ENCODE measurements at places on chromosomes 11 and 22.

DNA sequence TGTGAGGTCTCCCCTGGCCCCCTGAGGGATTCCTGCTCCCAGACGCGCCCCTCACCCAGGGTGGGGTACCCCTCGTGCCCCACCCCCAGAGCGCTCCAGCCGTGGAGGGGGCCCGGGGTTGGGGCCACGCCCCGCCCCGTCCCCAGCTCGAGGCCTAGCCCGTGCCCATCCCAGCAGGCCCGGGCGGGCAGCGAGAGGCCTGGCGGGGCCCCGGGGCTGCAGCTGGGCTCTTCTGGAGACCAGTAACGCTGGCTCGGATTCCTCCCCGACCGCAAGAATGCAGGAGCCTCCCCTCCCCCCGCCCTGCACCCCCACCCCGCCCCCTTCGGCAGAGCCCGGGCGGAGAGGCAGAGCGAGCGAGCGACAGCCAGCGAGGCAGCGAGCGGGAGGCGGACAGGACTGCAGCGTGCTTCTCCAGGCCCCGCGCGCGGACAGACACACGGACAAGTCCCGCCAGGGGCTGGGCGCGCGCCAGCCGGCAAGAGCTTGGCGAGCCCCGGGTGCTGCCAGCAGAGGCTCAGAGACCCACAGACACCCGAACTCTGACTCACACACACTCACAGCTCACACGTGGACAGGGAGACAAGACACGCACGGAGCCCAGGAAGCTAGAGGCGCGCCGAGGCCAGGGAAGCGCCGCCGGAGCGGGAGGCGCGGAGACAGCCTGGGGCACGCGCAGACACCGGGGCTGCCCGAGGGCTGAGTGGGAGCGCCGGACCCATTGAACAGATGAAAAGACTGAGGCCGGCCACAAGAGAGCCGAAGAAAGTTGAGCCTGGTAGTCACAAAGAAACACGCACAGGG is 15.2 kb downstream of the BCL9L start:
- no peak for DNase-seq

DNA sequence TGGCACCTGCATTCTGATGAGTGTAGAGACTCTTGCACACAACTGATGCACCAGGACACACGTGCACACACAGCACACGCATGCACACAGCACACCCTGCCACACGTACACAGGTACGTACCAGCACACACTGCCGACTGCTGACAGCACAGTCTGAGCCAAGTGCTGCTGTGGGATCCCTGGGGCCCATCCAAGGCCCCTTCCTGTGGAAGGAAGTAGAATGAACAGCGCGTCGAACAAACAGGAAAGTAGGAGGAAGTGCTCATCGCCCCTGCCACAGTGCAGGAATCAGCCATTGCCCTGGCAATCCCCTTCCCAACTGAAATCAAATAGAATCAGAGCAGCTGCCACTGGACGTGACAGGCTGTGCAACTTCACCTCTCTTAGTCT is 57.9 kb downstream of the CD82 start:
- peak; percentile 12 for DNase-seq

DNA sequence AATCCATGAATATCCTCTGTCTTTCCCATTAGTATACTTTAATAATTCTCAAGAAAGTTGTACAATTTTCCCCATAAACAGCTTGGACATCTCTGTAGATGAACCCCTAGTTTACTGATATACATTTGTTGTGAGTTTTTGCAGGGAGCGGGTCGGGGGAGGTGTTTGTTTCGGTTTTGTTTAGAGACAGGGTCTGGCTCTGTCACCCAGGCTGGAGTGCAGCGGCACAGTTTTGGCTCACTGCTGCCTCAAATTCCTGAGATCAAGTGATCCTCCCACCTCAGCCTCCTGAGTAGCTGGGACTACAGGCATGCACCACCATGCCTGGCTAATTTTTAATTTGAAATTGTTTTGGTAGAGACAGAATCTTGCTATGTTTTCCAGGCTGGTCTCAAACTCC is 57.6 kb downstream of the IGLL5 start:
- DNase-seq: peak; percentile 3

DNA sequence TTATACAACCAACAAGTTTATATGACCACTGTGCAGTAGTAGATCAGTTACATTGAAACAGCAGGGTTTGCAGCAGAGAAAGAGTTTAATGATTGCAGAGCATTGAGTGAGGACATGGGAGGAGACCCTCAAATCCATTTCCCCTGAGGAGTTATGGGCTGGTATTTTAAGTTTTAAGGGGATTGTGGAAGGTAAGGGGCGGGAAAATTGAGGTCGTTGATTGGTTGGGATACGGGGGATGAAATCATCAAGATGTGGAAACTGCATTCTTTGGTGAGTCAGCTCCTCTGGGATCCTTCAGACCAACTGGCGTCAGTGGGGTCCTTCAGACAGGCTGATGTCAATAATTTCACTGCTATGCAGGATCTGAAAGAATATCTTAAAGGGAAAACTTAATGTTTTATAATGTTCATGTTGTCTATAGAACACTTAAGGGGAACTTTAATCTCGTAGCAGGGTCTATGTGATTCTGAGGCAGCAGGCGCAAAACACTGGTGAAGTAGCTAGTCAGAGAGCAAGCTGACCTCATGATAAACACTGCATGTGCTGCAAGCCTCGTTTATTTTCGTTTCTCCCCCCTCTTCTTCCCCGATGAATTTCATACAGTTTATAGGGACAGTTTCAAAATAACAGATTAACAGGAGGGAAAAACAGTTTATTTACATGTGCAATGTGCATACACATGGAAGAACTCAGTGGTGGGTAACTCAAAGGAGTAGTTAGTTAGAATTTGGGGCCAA is 17.4 kb upstream of the BACE1-AS start:
- no peak for DNase-seq

DNA sequence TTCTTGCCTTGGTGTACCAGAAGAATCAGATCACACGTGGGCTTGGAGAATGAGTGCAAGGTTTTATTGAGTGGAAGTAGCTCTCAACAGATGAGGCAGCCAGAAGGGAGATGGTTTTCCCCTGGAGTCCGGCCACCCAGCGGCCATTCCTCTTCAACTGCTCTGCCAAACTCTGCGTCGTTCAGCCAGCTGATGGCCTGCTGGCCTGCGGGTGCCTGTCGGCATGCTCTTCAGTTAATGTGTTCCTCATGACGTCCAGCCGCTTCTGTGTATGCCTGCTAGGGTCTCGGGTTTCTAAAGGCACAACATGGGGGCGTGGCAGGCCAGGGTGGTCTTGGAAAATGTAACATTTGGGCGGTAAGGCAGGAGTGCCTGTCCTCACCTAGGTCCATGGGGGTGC is 487.9 kb upstream of the LRRC4C start:
- DNase-seq: no peak

GRCh38 chr22:33105501-33105911 is 47.3 kb upstream of the SYN3 start:
- DNase-seq: no peak

- DNase-seq: no peak
Observed at GRCh38 chr11:119750056-119750455, 21.1 kb upstream of the NECTIN1 start.

- DNase-seq: no peak
Observed at GRCh38 chr11:48050304-48050703, 69.9 kb downstream of the PTPRJ start.

GRCh38 chr11:5923427-5923776 is 18.6 kb upstream of the OR56A3 start:
- DNase-seq: no peak

DNA sequence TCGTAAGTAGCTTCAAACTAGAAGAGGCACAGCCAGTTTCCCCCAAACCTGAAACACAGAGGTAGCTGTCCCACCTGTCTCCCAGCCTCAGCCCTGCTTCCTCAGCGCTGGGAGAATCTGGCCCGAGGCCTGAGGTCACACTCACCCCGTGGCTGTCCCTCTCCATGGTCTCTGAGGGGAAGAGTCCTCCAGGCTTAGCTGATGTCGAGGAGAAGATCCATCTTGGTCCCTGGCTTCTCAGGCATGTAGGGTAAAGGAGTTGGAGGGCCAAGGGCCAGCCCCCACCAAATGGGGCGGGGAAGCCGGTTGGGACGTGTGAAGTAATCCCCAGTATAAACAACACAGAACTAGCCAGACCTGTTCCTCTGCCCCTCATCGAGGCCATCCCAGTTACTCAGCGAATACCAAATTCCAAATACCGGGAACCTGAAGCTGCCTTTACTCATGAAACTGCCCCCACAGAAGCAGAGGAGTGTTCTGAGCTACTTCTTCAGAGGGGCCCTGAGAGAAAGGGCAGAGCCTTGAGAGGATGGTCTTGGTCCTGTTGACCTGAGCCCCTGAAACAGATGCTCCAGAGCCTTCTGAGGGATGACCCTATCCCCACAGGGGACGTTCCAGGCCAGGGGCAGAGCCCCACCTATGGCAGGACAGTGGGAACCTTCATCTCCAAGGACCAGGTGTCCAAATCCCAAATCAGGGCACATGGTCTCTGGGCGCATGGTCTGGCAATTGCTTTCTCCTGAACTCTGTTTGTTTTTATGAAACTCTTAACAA is at the start of gene TMPRSS13:
TMPRSS13 (minus strand) TSS at position 261 of the 774 bp plus-strand sequence; CDS start at position 166, 95 bp downstream.
- no peak for DNase-seq
